ENCODE measurements at places on chromosomes 5 and 9.

GRCh38 chr5:56580864-56581263 lies 234.5 kb upstream of the MAP3K1 start:
- DNase-seq = no peak

DNA sequence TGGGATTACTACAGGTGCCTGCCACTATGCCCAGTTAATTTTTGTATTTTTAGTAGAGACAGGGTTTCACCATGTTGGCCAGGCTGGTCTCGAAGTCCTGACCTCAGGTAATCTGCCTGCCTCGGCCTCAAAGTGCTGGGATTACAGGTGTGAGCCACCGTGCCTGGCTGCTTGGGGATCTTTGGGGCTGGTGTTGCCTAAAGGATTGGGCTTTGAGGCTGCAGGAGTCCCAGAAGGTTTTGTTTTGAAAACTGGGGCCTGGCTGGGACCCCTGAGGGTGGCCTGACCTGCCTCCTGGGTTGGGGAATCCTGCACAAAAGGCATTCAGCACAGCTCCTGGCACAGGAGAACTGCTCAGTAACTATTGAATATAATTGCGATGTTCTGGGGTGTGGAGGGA lies 25.1 kb upstream of the SHB start:
- no peak for DNase-seq

- DNase-seq = no peak
These were observed 927 bp upstream of the CDO1 start for GRCh38 chr5:115817386-115817785.

DNA sequence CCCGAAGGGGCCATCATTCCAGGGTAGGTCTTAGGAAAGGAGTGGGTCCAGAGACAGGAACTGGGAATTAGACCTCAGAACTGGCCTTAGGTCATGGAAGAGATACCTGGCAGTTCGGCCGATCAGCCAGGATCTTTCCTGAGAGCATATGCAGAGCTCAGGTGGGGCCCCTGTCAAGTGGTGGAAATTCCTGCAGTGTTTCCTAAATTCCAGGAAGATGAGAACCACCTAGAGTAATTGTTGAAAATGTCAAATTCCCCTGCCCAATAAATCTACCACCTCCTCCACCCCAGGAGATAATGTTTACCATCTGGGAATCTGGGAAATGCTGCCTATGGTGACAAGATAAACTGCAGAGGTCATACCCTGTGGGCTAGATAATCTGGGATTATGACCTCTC lies 14.6 kb downstream of the TMEM171 start:
- DNase-seq = no peak

GRCh38 chr5:176775409-176775808 lies 35.0 kb upstream of the UNC5A start:
- no peak for DNase-seq

Data from HuH-7.5 (cell line).